ENCODE measurements at places on chromosomes 5 and 9. TPM values are rescaled to one million over a fixed set of nuclear protein-coding genes. Genes with fewer than 3 reads are reported as not detected.

The SPOCK1 gene
- 0.53 TPM for total RNA-seq

The BAG1 gene
- 33.5 TPM for total RNA-seq

The NMUR2 gene
- not detected for total RNA-seq

The CATSPER3 gene
- 0.10 TPM for total RNA-seq

The SIT1 gene
- total RNA-seq, result not detected

The BTNL8 gene
- not detected for total RNA-seq

The PCDHGA10 gene
- 1.8 TPM for total RNA-seq

The FOXI1 gene
- total RNA-seq, result not detected

The PCDHA4 gene
- total RNA-seq, result not detected

The PAX5 gene
- under 0.01 TPM for total RNA-seq

The MTREX gene
- total RNA-seq, result 60.9 TPM

The CDH9 gene
- total RNA-seq, result not detected

The PARP8 gene
- 21.8 TPM for total RNA-seq

The MARCHF3 gene
- 0.42 TPM for total RNA-seq

The CLIC3 gene
- total RNA-seq, result 0.95 TPM

The CKMT2 gene
- total RNA-seq, result not detected

The ZNF883 gene
- total RNA-seq, result 3.3 TPM

The PCA3 gene
- total RNA-seq, result not detected

The AK8 gene
- total RNA-seq, result 0.14 TPM

The CDC20B gene
- not detected for total RNA-seq

The SPINK7 gene
- not detected for total RNA-seq

The TMEM215 gene
- not detected for total RNA-seq

The DMAC1 gene
- total RNA-seq, result 54.1 TPM

The IL4 gene
- total RNA-seq, result not detected

The SETD9 gene
- total RNA-seq, result 5.5 TPM

The KIAA1191 gene
- 87.5 TPM for total RNA-seq

The FGFR4 gene
- total RNA-seq, result 5.5 TPM

The SLC46A2 gene
- not detected for total RNA-seq

The TNC gene
- total RNA-seq, result 12.7 TPM

The FAM169A gene
- total RNA-seq, result 22.9 TPM

The PCDH1 gene
- 12.1 TPM for total RNA-seq

The TBC1D9B gene
- 77.6 TPM for total RNA-seq

The TPRN gene
- total RNA-seq, result 6.6 TPM

The PNPLA7 gene
- 0.07 TPM for total RNA-seq

The FRMD3 gene
- total RNA-seq, result 0.10 TPM

The ZNF618 gene
- total RNA-seq, result 11.4 TPM

The TNFSF8 gene
- total RNA-seq, result not detected

The SPINK1 gene
- not detected for total RNA-seq

The SCGB3A1 gene
- not detected for total RNA-seq

The OR2S2 gene
- total RNA-seq, result not detected

The IRX2 gene
- 18.2 TPM for total RNA-seq

The ADGRD2 gene
- total RNA-seq, result 0.07 TPM

The OR1Q1 gene
- total RNA-seq, result not detected

The UAP1L1 gene
- 5.6 TPM for total RNA-seq

The ZDHHC21 gene
- 2.3 TPM for total RNA-seq

Measured in foreskin keratinocyte (primary cell).